ENCODE measurements at places on chromosomes 4 and X.

GRCh38 chr4:165692082-165692481, 181.0 kb upstream of the TLL1 start:
- H3K4me1 ChIP-seq: no peaks in the 10 kb centered on the region
- H3K27ac ChIP-seq: no peak overlapping the region
- H3K4me3 ChIP-seq: no peak overlapping the region

DNA sequence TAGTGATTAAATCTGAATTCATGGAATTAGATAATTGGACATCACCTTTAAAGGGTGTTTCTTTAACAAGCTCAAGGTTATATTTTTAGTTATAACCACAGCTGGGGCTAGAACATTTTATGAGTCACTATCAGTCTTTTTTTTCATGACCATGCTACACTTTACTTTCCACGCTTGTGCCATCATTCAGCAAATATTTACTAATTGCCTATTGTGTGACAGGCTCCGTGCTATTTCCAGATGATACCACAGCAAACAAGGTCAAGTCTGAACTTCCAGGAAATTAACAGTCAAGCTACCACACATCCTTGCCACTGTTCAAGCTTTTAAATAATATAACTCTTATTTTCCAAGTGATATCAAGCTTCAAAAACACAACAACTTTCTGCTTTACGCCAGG, 16.5 kb downstream of the SPANXN3 start:
- H3K27ac ChIP-seq: no peak overlapping the region
- H3K4me1 ChIP-seq: no peaks in the 10 kb centered on the region
- H3K36me3 ChIP-seq: no peaks in the 10 kb centered on the region
- no peak for DNase-seq
- H3K4me3 ChIP-seq: no peak overlapping the region

DNA sequence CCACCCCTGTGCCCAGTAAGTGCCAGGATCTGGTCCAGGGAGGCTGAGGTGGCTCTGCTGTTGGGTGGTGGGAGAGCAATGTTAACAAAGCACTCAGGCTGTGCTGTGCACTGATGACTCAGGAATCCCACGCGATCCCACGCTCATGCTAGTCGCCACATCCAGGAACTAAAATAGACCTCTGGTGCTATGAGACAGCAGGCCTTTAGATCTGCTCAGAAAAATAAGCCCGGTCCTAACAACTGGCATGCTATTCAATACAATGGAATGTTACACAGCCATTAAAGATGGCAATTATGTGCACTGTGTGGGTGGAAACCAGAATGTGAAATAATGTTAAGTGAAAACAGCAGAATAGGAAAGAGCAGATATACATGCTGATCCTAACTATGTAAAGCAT, 26.0 kb downstream of the ARL13A start:
- no peak overlapping the region for H3K27ac ChIP-seq

DNA sequence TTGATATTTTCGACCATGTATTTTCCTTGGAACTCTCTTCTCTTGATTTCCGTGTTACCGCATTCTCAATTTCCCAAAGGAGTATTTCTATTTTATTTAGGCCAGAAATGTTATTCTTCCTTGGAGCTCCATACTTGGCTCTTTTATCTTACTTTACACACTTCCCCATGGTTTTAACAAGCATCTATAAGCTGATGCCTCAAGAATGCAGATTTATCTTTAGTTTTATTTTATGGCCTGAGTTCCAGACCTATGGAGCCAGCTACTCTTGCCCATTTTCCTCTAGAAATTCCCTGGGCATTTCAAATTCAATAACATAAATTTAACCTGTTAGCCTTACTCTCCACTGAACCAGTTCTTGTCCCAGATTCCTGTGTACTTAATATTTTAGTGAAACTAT, 43.7 kb downstream of the SULT1E1 start:
- DNase-seq: no peak
- no peaks in the 10 kb centered on the region for H3K27me3 ChIP-seq
- no peak overlapping the region for H3K4me3 ChIP-seq
- no peaks in the 10 kb centered on the region for H3K4me1 ChIP-seq
- no peak overlapping the region for H3K27ac ChIP-seq

DNA sequence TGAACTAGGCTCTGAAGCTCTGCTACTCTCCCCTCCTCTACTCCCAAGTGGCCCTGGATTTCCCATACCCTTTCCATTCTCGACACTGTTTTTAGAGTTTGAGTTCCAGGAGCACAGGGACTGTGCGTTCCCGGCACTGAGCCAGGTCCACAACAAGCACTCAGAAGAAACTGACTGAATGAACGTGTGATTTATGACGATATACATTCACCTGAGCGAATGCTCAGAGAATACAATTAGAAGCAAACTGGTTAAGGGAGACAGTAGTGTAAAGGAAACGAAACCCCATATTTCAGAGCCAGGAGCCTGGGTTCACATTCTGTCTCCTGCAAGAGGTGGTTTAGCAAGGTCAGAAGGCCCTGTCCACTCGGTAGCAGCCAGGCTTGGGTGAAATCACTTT, 1.4 kb upstream of the KIAA0232 start:
- peak overlapping the region; percentile 83 for H3K4me3 ChIP-seq
- peaks cover 6% of the 10 kb centered on the region for H3K27me3 ChIP-seq

DNA sequence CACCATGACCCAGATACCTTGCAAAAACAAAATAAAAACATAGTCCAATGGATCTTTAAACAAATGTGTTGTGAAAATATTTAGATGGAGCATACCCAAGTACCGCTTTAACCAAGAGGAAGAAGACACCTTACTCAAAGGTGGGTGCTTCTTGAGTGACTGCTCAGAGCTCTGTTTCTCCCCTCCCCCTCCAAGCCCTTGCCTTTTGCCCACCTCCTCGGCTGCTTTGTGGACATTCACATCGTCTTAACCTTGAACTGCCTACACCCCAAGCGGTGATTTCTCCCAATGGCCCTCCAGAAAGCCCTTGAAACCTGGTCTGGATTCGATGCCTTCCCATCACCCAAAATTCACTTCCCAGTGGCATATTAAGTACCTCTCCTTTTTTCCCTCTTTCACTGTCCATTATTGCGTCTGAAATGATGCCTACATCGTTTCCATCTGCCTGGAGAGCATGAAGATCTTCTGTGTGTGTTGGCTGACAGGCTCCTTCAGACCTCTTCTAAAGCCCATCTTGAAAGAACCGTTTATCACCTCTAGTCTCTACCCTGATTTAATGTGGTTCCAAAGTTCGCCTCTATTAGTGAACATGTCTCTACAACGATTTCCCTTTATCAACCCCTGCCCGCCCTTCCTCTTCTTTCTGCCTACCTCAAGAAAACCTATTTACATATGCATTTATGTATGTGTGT, 968 bp downstream of the GPRIN3 start:
- H3K27ac ChIP-seq: no peak overlapping the region
- H3K4me3 ChIP-seq: peak overlapping the region; percentile 81
- H3K4me1 ChIP-seq: peaks cover 8% of the 10 kb centered on the region

DNA sequence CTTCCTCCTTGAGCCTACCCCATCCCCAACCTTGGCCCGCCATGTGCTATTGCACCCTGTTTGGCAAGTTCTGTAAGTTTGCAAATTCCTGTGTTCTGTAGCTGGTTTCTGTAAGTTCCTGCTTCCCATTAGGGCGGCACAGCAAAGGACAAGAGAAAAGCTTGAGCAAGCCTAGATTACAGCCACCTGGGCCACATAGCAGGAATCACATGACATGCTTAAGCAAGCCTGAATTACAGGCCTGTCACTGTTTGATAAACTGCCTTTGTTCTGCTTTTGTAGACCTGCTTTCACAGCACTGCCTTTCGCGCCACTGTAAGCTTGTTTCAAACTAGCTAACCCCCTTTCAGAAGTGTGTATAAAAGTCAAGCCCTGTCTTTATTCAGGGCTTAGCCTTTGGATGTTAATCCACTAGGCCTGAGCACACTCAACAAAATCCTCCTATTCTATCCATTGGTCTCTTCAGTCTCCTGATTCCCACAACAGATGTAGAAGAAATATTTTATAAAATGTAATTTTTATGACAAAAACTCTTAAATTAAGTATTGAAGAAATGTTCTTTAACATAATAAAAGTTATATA, 906.8 kb upstream of the NDST4 start:
- H3K4me1 ChIP-seq: no peaks in the 10 kb centered on the region
- DNase-seq: no peak
- H3K27ac ChIP-seq: no peak overlapping the region
- H3K27me3 ChIP-seq: no peaks in the 10 kb centered on the region
- peaks cover 10% of the 10 kb centered on the region for H3K36me3 ChIP-seq

DNA sequence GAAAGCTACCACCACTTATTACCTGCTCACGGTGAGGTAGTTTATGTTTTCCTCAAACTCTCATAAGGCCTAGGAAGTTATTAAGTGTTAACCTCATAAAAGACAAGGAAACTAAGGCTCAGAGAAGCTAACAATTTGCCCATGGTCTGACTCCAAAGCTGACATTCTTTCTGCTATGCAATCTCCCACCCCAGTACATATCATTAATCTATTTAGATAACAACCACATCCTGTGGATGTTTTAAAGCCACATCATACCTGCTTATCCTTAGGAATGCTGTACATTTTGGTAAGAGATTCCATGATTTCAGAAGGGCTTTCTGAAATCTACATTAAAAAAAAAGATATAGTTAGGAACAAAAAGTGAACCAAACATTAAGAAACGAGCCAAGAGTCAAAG, 55.4 kb downstream of the HUWE1 start:
- no peaks in the 10 kb centered on the region for H3K27me3 ChIP-seq
- no peaks in the 10 kb centered on the region for H3K4me1 ChIP-seq
- H3K27ac ChIP-seq: no peak overlapping the region
- no peak overlapping the region for H3K4me3 ChIP-seq

DNA sequence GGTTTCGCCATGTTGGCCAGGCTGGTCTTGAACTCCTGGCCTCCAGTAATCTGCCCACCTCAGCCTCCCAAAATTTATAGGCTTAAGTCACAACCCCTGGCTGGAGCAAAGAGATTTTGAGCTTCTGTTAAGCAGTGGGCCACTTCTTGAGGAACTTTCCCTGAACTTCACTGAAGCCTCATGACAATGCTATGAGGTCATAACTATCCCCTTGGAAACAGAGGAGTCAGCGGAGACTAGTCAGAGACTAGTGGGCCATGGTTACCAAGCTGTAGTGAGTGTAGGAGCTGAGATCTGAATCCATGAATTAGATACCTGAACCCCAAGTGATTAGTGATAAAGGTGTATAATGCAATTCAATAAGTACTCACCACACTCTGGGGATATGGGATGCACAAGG, 145.1 kb upstream of the MSX1 start:
- no peaks in the 10 kb centered on the region for H3K36me3 ChIP-seq
- H3K27me3 ChIP-seq: no peaks in the 10 kb centered on the region
- H3K4me3 ChIP-seq: no peak overlapping the region
- no peak overlapping the region for H3K27ac ChIP-seq
- DNase-seq: no peak
- peaks cover 12% of the 10 kb centered on the region for H3K4me1 ChIP-seq

DNA sequence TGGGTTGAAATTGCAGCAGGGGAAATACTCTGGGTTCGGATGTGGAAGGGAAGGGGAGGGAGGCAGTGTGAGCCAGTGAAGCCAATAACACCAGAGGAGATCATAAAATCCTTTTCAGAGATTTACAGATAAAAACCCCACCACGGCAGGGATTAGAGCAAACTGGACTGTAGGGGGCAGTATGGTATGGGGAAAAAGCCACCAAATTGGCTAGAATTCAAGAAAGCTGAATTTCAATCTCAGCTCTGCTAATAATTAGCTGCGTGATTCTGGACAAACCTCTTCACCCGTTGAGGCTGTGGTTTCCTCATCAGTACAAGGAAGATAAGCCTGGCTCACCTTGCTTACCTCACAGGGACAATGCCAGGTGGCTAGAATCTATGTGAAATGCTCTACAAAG, 108.1 kb downstream of the ATG4A start:
- no peak overlapping the region for H3K27ac ChIP-seq
- H3K36me3 ChIP-seq: no peaks in the 10 kb centered on the region
- H3K4me1 ChIP-seq: no peaks in the 10 kb centered on the region

DNA sequence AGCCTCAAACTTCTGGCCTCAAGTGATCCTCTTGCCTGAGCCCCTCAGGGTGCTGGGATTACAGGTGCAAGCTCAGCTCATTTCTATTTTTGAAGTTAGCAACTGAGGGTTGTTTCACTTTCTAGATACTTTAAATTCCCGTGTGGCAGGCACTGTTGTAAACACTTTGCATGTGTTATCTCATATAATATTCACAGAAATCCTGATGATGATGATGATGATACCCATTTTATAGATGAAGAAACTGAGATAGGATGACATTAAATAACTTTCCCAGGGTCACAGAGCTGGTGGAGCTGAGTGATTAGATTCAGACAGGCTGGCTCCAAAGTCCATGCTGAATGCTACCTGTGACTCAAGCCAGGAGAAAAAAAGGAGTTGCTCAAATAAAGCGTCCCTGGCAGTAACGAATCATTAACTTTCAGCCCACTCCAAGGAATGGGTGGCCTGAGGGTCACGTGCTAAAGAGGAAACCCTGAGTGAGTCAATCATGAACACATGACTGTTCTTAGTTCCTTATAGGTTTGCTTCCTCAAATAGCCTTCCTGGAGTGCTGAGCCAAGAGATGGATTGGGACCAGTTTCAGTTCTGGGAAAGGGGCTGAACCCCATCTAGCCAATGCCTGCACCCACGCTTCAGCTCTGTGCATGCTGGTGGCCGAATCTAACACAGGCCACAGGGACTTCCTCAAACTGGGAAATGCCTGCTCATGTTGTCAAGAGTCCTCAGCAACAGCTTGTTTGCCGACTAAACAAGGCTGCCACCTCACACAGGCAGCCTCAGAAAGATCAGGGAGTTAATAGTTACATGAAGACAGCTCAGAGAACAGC, 52.8 kb downstream of the RBM47 start:
- H3K27ac ChIP-seq: peak overlapping the region; percentile 89
- H3K4me1 ChIP-seq: peaks cover 10% of the 10 kb centered on the region
- no peak for DNase-seq
- no peaks in the 10 kb centered on the region for H3K36me3 ChIP-seq
- H3K27me3 ChIP-seq: no peaks in the 10 kb centered on the region

GRCh38 chr4:688854-689681, at the start of gene SLC49A3:
SLC49A3 (minus strand) TSS chr4:689151; CDS start chr4:689127, 24 bp downstream.
- H3K27ac ChIP-seq: no peak within 1 kb of the TSS
- DNase-seq: no peak
- H3K27me3 ChIP-seq: peaks cover 4% of the 10 kb centered on the region
- no peak within 1 kb of the TSS for H3K4me3 ChIP-seq
- H3K36me3 ChIP-seq: no peaks in the 10 kb centered on the region

- no peaks in the 10 kb centered on the region for H3K27me3 ChIP-seq
- no peaks in the 10 kb centered on the region for H3K4me1 ChIP-seq
- no peak for DNase-seq
- peaks cover 19% of the 10 kb centered on the region for H3K36me3 ChIP-seq
- H3K27ac ChIP-seq: no peak overlapping the region
These were observed 123.3 kb downstream of the ARHGEF9 start for GRCh38 chrX:63661676-63662075.

- H3K27ac ChIP-seq: peak overlapping the region; percentile 43
- H3K36me3 ChIP-seq: no peaks in the 10 kb centered on the region
- H3K4me3 ChIP-seq: no peak overlapping the region
- no peak for DNase-seq
These were observed 310.8 kb upstream of the BOD1L1 start for GRCh38 chr4:13938299-13938698.

DNA sequence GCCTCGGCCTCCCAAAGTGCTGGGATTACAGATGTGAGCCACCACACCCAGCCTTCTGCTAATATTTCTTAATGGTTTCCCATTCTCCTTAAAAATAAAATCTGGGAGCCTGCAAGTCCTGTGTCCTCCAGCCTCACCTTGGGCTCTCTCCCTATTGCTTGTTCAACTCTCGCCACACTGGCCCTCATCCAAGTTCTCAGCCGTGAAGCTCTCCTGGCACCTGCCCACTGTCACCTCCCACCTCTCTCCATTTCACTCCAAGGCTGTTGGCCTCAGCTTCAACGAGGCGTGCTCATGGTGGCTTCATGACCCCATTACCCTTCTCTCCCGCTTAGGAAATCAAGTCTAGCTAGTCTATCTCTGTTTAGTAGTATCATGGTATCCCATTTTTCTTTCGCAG, 9.5 kb upstream of the ETNPPL start:
- no peak for DNase-seq
- no peaks in the 10 kb centered on the region for H3K4me1 ChIP-seq
